ENCODE measurements at places on chromosomes 5 and 9. TPM values are rescaled to one million over a fixed set of nuclear protein-coding genes. Genes with fewer than 3 reads are reported as not detected.

The PTRH1 gene
- 11.4 TPM for polyA plus RNA-seq

The FCHO2 gene
- polyA plus RNA-seq, result 9.6 TPM

The ORM2 gene
- not detected for polyA plus RNA-seq

The PCDHA9 gene
- not detected for polyA plus RNA-seq
